T-helper 17 cell (primary cell): ENCODE measurements at places on chromosomes 7 and 10. TPM values are rescaled to one million over a fixed set of nuclear protein-coding genes. Genes with fewer than 3 reads are reported as not detected.

GRCh38 chr7:100394077-100394476 is 20.8 kb downstream of the PILRA start:
- H3K4me1 ChIP-seq, result peaks cover 15% of the 10 kb centered on the region
- H3K36me3 ChIP-seq, result peaks cover 6% of the 10 kb centered on the region
- no peak overlapping the region for H3K4me3 ChIP-seq
- H3K27me3 ChIP-seq, result peaks cover 28% of the 10 kb centered on the region

GRCh38 chr10:80609331-80609730 is 71.6 kb downstream of the SH2D4B start:
- H3K27ac ChIP-seq, result no peak overlapping the region
- H3K36me3 ChIP-seq, result no peaks in the 10 kb centered on the region
- H3K4me3 ChIP-seq, result no peak overlapping the region
- H3K27me3 ChIP-seq, result peaks cover 12% of the 10 kb centered on the region
- H3K4me1 ChIP-seq, result no peaks in the 10 kb centered on the region
- DNase-seq, result no peak

GRCh38 chr7:48025624-48026023 is 3.3 kb downstream of the SUN3 start:
- H3K27ac ChIP-seq, result no peak overlapping the region
- no peak for DNase-seq
- no peaks in the 10 kb centered on the region for H3K36me3 ChIP-seq
- H3K27me3 ChIP-seq, result peaks cover 18% of the 10 kb centered on the region
- no peaks in the 10 kb centered on the region for H3K4me1 ChIP-seq

The HMX3 gene
- total RNA-seq, result 0.39 TPM

The FAM180A gene
- not detected for total RNA-seq

The NUPR2 gene
- not detected for total RNA-seq
